ENCODE measurements at places on chromosomes 12 and 14. TPM values are rescaled to one million over a fixed set of nuclear protein-coding genes. Genes with fewer than 3 reads are reported as not detected.

GRCh38 chr12:63445224-63445880 is 222.9 kb downstream of the DPY19L2 start:
- DNase-seq, result no peak

GRCh38 chr12:9073076-9073475 is 42.6 kb downstream of the A2M start:
- no peak for DNase-seq

- DNase-seq, result no peak
Observed at GRCh38 chr14:55399852-55400251, 11.8 kb downstream of the ATG14 start.

- DNase-seq, result no peak
Observed at GRCh38 chr12:43104494-43104893, 447.5 kb downstream of the ADAMTS20 start.

DNA sequence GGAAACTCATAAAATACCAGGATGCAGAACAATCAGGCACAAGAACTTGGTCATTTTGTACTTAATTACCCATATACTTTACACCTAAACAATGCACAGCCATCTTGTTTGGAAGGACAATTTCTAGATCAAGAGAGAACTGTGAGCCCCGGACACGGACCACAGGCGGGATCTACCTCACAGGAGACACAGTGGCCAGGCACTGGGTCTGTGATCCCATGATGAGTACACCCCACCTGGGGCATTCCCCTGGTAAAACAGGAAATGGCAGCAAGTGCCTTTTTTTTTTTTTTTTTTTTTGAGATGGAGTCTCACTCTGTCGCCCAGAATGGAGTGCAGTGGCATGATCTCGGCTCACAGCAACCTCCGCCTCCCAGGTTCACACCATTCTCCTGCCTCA is 15.2 kb downstream of the GOLGA3 start:
- no peak for DNase-seq

GRCh38 chr14:55973911-55974630 is 144.1 kb upstream of the PELI2 start:
- no peak for DNase-seq

GRCh38 chr12:46908236-46908935 is 82.6 kb upstream of the SLC38A4 start:
- DNase-seq, result no peak

Gene SERPINA9
- total RNA-seq, result not detected

Gene RAD9B
- 0.91 TPM for total RNA-seq

Gene GPR162
- 0.68 TPM for total RNA-seq

Gene CCDC85C
- 4.3 TPM for total RNA-seq

Gene SLC7A8
- 1.2 TPM for total RNA-seq

Gene RNF10
- total RNA-seq, result 488 TPM

All from natural killer cell (primary cell).